RWPE2 (cell line): ENCODE measurements at places on chromosomes 4 and X.
A peak's percentile ranks its signal among the peaks of the same experiment; 100 is the strongest.

- H3K4me3 ChIP-seq = no peak overlapping the region
- DNase-seq = no peak
- peaks cover 9% of the 10 kb centered on the region for H3K4me1 ChIP-seq
- no peak overlapping the region for H3K27ac ChIP-seq
- H3K36me3 ChIP-seq = no peaks in the 10 kb centered on the region
These were observed 26.1 kb upstream of the PRDM8 start for GRCh38 chr4:80171251-80171650.

GRCh38 chr4:153494562-153494961 lies 28.4 kb downstream of the TMEM131L start:
- no peak overlapping the region for H3K4me3 ChIP-seq
- DNase-seq = no peak
- H3K27ac ChIP-seq = peak overlapping the region; percentile 85
- no peaks in the 10 kb centered on the region for H3K36me3 ChIP-seq

GRCh38 chrX:26915064-26915463 lies 548.1 kb downstream of the PPP4R3C start:
- no peaks in the 10 kb centered on the region for H3K27me3 ChIP-seq
- H3K4me3 ChIP-seq = no peak overlapping the region
- H3K4me1 ChIP-seq = peaks cover 6% of the 10 kb centered on the region
- peak overlapping the region; percentile 54 for H3K27ac ChIP-seq
- no peaks in the 10 kb centered on the region for H3K36me3 ChIP-seq
- DNase-seq = no peak

GRCh38 chrX:69991685-69992084 lies 58.1 kb downstream of the AWAT2 start:
- H3K27ac ChIP-seq = no peak overlapping the region
- H3K36me3 ChIP-seq = no peaks in the 10 kb centered on the region
- no peaks in the 10 kb centered on the region for H3K4me1 ChIP-seq
- H3K27me3 ChIP-seq = no peaks in the 10 kb centered on the region
- no peak for DNase-seq
- H3K4me3 ChIP-seq = no peak overlapping the region

- H3K4me1 ChIP-seq = no peaks in the 10 kb centered on the region
- H3K4me3 ChIP-seq = no peak overlapping the region
- no peaks in the 10 kb centered on the region for H3K27me3 ChIP-seq
These were observed 88.0 kb downstream of the IQCM start for GRCh38 chr4:149727663-149728062.

DNA sequence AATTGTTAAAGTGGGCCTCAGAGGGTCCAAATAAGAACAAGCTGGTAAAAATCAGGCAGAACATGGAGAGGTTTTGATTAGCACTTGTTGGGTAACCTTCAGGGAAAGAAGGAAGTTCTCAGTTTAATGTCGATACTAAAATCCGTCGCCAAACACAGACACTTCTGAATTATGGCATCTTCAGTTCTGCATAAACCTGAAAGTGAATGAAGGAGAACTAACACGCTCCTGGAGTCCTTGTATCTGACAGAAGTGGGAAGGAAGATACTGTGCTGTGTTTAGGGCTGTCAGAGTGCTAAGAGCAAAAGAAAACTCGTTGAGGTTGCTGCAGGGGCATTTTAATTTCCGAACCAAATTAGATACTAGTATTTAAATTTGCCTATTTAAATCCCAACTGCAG lies 106.2 kb downstream of the TMA16 start:
- no peak for DNase-seq
- no peak overlapping the region for H3K4me3 ChIP-seq
- H3K4me1 ChIP-seq = no peaks in the 10 kb centered on the region
- H3K27ac ChIP-seq = no peak overlapping the region
- H3K27me3 ChIP-seq = no peaks in the 10 kb centered on the region

DNA sequence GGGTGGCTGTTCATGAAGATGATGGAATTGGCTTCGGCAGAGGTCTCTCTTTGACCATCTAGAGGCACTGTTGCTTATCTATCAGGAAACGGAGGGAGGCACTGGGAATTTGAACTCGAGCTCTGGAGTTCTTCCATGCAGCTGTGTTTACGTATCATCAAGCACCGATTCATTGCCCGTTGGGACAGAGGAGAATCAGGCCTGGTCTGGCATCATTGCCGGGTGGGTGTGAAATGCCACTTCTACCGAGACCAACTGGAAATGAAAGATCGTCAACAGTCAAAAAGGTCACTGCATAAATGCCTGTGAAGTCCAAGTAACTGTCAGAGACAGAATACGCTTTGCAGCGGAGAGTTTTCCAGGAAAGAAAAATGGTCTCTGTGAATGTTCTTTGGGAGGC lies 166.9 kb downstream of the ASMT start:
- DNase-seq = no peak
- H3K4me1 ChIP-seq = no peaks in the 10 kb centered on the region
- H3K36me3 ChIP-seq = no peaks in the 10 kb centered on the region
- H3K27me3 ChIP-seq = no peaks in the 10 kb centered on the region
- H3K4me3 ChIP-seq = no peak overlapping the region

GRCh38 chr4:77776182-77777134 lies 42.7 kb downstream of the CNOT6L start:
- DNase-seq = no peak
- peaks cover 18% of the 10 kb centered on the region for H3K36me3 ChIP-seq
- H3K27me3 ChIP-seq = no peaks in the 10 kb centered on the region

- H3K36me3 ChIP-seq = no peaks in the 10 kb centered on the region
- DNase-seq = no peak
- no peak overlapping the region for H3K4me3 ChIP-seq
- H3K4me1 ChIP-seq = peaks cover 3% of the 10 kb centered on the region
- H3K27me3 ChIP-seq = no peaks in the 10 kb centered on the region
These were observed 212.7 kb upstream of the TAPT1 start for GRCh38 chr4:16438986-16439385.

DNA sequence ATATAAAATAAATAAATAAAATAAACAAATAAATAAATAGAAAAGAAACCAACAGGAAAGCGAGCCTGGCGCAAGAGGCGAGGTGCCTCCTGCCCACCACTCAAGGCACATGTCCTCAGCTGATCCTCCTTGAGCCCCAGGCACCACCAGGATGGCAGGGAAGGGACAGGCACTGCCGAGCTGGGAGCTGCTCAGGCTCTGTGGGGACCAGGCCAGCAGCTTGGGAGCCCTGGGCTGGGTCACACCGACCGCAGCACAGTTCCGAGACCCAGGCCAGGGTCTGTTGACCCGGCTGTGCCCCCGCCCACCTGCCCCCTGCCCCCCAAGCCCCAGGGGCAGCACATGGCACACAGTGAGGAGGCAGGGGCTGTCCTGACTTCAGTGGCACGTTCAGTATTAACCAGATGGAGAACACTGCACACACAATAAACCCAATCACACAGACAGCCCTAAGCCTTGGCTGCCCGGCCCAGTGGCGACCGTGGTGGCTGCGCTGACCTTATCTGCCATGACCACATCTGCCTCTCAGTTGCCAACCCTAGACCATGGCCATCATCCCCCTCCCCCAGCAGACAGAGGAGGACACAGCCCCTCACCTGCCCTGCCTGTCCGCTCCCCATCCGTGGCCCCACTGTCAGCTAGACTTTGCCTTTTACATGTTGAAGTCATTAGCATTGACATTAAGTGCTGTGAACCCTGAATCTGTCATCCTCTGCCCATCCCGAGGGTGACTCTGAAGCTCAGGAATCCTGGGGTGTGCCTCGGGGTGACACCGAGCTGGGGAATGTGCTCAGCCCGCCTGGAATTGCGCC lies 2.9 kb upstream of the TREX2 start:
- no peak for DNase-seq
- H3K4me1 ChIP-seq = no peaks in the 10 kb centered on the region
- no peaks in the 10 kb centered on the region for H3K27me3 ChIP-seq
- H3K4me3 ChIP-seq = no peak overlapping the region

DNA sequence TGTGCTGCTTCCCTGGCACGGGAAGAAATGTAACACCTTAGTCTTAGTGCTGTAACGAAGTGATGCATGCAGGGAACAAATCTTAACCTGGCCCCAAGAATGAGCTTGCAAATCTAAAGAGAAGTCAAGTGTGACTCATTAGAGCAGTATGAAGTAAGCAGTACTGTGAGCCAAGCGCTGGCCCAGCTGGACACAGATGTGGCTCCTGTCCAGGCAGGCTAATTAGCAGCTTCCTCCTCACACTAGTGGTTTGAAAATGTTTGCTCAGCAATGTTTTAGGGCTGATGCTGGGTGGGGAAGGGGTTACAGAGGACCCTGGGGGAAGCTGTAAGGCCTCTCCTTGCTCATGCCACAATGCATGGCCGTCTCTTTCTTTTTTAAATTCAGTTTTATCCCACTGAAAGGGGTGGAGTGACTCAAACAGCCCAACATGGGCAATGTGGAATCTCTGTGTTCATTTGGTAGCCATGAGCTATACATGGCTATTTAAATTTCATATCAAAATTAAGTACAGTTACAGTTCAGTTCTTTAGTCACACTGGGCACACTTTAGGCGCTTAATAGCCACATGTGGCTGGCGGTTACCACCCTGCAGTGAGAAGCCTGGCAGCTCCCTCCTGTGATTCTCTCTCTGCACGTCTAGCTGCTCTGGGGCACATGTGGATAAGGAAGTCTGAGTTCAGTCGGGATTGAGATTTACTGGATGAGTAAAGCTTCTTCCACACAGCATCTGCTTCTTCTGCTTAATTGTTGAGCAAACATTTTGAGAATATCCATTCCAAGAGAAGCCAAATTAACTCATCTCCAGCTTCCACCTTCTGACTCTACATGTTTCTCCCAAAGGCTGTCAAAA lies 48.8 kb downstream of the MAP7D2 start:
- H3K4me3 ChIP-seq = no peak overlapping the region
- H3K4me1 ChIP-seq = peaks cover 9% of the 10 kb centered on the region
- H3K27me3 ChIP-seq = no peaks in the 10 kb centered on the region
- peak overlapping the region; percentile 58 for H3K27ac ChIP-seq
- DNase-seq = peak; percentile 58

GRCh38 chr4:141999446-142000143 lies 363.2 kb downstream of the IL15 start:
- no peak overlapping the region for H3K27ac ChIP-seq
- H3K4me1 ChIP-seq = no peaks in the 10 kb centered on the region
- H3K4me3 ChIP-seq = no peak overlapping the region

DNA sequence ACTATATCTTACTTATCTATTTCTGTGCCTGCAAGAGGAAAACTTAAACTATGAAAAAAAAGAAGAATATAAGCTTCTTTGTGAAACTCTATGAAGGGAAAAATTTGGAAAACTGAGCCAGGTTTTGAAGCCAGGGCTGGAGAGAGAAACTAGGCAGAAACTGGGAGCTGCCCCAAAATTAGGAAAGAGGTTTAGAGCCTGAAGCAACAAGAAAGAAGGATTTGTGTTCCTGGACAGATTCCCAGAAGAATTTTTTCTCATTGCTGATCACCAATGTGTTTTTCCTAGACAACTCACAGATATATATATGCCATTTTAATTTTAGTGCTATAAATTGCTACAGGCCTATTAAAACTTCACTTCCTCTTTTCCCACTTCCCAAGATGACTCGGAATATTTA lies 245.0 kb upstream of the GEMIN8 start:
- no peak for DNase-seq
- no peak overlapping the region for H3K4me3 ChIP-seq
- H3K4me1 ChIP-seq = no peaks in the 10 kb centered on the region
- no peak overlapping the region for H3K27ac ChIP-seq
- H3K27me3 ChIP-seq = no peaks in the 10 kb centered on the region

DNA sequence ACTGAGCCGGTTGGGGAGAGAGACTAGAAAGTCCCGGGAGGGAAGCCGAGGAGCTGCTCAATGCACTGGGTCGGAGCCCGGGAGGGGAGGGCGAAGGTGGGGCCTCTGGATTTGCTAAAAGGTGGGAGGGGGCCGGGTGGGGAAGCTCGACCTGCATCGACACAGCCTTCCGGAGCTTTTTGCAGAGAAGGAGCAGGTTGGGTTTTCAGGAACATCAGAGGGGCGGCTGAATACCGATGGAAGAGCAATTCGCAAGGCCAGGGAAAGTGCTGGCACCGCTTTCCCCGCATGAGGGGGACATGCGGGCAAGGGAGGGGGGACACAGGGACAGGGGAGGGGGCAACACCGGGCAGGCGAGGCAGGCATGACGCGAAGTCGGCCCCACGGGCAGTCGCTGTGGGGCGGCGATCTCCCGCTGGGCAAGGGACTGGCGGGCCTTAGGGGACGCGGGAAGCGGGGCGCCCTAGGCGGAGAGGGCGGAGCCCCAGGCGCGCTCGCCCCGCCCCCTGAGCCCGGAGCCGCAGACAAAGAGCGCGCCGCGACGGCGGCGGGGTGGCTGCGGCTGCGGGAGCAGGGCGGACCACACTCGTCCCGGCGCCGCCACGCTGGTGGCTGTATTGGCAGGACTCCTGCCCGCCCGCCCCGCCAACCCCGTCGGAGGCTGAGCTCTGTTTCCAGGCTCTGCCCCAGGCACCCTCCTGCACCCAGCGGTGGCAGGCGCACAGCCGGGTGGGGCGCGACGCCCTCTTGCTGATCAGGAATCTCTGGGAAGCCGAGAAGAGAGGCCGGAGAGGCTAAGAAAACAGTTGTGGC lies 11.6 kb downstream of the PDZD4 start:
- DNase-seq = peak; percentile 37
- peak overlapping the region; percentile 33 for H3K4me3 ChIP-seq
- H3K27ac ChIP-seq = no peak overlapping the region
- H3K4me1 ChIP-seq = no peaks in the 10 kb centered on the region

DNA sequence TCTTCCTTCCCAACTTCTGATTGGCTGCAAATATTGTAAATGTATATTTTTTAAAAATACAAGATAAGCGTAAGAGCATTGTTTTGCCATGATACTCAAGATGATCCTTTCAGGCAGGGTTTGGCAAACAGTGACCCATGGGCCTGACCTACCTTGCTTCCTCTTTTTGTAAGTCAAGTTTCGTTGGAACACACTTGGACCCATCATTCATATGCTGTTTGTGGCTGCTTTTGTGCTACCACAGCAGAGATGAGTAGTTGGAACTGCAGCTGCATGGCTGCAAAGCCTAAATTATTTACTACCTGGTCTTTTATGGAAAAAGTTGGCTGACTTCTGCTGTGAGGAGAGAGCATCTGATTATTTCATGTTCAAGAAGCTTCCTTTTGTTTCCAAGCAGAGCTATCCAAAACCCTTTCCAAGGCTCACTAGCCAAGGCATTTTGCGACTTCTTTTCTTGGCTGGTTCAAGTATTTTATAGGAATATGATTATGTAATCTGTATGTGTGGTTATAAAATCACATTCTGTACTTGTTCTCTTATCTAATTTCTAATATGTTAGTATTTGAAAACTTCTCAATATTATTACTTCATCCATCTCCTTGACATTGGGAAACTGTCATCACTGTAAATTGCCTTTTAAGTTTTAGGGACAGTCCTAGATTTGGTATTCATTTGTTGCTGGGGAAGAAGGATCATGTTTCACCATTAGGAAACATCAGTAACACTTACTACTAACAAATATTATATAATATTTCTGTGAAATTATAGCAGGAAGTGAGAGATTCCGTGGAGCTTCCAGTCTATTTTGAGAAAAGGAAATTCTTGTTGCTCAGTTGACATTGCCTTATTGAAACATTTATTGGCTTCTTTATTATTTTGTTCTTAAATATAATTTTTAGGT lies 109.2 kb downstream of the ARHGAP10 start:
- H3K4me1 ChIP-seq = no peaks in the 10 kb centered on the region
- H3K4me3 ChIP-seq = no peak overlapping the region
- no peaks in the 10 kb centered on the region for H3K27me3 ChIP-seq
- DNase-seq = no peak
- H3K27ac ChIP-seq = no peak overlapping the region
- H3K36me3 ChIP-seq = no peaks in the 10 kb centered on the region; the same call in none of the 2 replicates
